ENCODE measurements at places on chromosomes 4 and X.

DNA sequence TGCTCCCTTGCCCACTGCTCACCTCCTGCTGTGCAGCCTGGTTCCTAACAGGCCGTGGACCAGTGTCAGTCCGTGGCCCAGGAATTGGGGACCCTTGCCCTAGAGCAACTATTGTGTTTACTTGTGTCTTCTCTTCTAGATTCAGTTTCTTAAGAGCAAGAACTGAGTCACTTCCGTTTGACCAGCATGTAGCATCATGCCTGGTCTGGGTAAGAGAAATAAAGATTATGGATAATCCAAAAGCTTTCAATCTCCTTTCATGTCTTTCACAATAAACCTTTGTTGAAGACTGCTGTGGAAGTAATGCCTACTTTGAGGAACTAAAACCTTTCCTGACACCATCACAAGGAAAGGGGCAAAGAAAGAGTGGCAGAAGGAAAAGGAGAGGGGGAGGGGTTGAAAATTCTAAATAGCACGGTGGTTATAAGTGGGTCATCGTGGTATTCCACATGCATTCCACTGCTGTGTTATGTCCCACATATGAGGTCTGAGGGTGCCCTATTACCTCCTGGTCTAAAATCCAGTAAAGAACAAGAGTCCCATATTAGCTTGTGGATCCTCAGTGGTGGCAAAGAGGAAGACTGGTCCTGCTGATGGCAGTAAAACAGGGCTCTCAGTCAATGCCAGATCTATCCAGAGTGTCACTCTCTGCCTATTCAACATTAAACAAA lies 133.4 kb downstream of the RASL11B start:
- DNase-seq: no peak

GRCh38 chr4:13240066-13240465 lies 244.1 kb downstream of the RAB28 start:
- no peak for DNase-seq

GRCh38 chrX:151081016-151081415 lies 95.4 kb upstream of the GPR50 start:
- DNase-seq: no peak

- DNase-seq: no peak
Observed at GRCh38 chr4:144597171-144597570, 48.8 kb upstream of the HHIP start.

DNA sequence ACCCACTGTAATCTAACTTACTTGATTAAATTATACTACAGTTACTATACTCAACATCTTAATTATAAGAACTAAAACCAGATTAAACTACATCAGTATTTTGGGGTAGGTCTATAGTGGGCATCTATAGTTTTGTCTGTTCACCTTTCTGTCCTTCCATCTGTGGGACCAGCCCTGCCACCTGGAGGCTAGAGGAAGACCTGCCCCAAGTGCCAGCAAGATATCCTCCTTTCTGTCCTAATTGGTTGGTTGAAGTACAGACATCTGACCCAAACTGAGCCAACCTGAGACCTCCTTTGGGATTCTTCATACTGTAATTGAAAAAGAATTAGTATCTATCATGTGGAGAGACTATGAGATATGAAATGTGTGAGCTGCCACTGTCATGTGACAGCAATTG lies 172.2 kb upstream of the TLL1 start:
- DNase-seq: no peak

DNA sequence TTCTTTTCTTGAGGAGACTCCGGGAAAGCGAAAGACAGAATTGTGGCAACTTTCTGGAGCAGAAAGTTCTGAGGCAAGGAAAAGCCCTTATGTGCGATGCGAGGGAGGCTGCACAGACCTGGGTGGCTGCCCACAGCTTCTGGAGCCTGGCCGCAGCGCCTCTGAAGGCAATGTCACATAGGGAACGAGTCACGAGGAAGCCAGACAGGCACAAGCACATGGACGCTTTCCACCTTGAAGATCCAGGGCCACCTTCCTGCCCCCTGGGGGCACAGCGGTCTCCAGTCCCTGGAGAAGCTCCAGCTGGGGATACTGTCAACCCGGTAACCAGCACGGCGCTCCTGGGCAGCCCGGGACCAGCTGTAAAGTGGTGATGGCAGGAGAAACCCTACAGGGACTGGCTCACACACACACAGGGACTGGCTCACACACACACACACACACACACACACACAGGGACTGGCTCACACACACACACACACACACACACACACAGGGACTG lies 69.8 kb downstream of the MTNR1A start:
- no peak for DNase-seq

GRCh38 chr4:101853028-101853427 lies 62.5 kb downstream of the BANK1 start:
- DNase-seq: no peak

GRCh38 chr4:89379511-89380044 lies 72.0 kb upstream of the GPRIN3 start:
- peak; percentile 69 for DNase-seq

GRCh38 chr4:167989815-167990214 lies 102.5 kb upstream of the ANXA10 start:
- no peak for DNase-seq

DNA sequence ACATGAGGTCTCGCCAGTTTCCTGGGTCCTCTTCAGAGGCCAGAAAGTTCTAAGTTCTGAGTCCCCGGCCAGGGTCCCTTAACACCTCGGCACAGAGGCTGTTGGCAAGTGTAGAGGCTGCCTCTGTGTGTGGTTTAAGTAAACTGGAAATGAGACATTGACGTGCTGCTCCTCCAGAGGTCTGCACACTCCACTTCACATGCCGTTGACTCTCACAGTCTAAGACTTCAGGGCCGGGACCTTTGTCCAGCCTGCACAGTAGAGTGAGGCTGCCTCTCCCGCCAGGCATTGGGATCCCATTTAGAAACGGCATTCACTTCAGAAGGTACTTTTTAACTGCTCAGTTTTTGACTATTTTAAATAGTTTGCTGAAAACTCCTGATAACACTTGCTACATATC lies 10.6 kb upstream of the TADA2B start:
- no peak for DNase-seq

Data from NCI-H2081 treated with DMSO at 0.1 percent for 48 hours (cell line).